ENCODE measurements at places on chromosomes 1 and 21.

GRCh38 chr1:43705982-43706597, 1.2 kb upstream of the ST3GAL3 start:
- DNase-seq, result no peak

- DNase-seq, result no peak
Measured at GRCh38 chr1:181531951-181532600, 48.8 kb downstream of the CACNA1E start.

- DNase-seq, result no peak
Measured at GRCh38 chr1:243270097-243270864, 14.4 kb downstream of the SDCCAG8 start.

- no peak for DNase-seq
Measured at GRCh38 chr21:43190951-43191350, 22.1 kb downstream of the CRYAA start.

- DNase-seq, result no peak
Measured at GRCh38 chr1:246350745-246351144, 156.3 kb downstream of the SMYD3 start.

GRCh38 chr1:246417813-246418564, 89.1 kb downstream of the SMYD3 start:
- no peak for DNase-seq

DNA sequence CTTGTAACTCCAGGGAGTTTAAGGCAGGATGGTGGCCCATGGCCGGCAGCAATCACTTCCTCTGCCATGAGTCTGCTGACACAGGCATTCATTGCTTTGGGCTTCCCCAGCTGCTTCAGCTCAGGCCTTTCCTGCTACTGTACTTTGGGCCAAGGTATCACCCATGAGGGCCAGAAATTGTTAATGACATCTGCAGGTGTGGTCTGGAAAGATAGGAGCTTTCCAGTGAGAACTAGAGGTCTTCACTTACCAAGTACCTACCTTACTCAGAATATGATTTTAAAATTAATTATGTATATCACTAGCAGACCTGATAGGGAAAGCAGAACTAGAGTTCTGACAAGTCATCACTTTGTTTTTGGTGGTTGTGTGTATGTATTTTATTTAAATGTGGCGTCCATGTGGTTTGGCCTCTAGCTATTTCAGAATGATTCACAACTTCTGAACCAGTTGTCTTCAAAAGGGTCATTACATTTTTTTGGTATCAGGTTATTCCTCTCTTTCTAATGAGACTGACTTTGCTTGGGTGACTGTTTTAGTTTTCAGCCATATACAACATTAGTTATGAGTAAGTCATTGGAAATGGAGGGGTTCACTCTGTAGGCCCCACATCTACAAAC, 2.7 kb downstream of the RGL1 start:
- no peak for DNase-seq

GRCh38 chr21:26320596-26320995, 150.0 kb upstream of the APP start:
- DNase-seq, result no peak

DNA sequence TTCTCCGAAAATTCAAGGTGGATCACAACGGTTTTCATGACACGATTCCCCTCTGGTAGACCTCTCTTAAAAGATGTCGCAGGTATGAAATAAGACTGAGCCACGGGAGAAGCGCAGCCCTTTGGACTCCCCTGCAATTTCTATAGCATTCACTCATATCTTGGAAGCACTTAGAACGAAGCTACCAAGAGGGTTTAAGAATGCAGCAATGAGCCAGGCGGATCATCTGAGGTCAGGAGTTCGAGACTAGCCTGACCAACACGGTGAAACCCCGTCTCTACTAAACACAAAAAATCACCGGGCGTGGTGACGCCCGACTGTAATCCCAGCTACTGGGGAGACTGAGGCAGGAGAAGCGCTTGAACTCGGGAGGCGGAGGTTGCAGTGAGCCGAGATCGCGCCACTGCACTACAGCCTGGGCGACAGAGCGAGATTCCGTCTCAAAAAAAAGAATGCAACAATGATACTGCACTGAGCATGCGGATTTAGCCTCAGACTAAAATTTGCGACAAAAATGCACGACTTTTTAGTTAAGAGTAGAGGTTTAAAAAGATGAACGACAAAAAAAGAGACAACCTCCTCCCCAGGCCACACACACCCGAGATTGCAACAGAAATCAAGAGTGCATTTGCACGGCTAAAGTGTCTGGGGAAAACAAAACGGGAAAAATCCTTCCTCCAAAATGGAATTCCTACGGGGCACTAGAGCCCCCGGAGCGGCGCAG, 743 bp downstream of the TOMM20 start:
- DNase-seq, result no peak

All from stimulated activated CD8-positive, alpha-beta memory T cell treated with anti-CD3 and anti-CD28 coated beads, Interleukin-4, amount 100 ng/mL, for 24 hours (primary cell).